ENCODE measurements at places on chromosomes 4 and X.
A peak's percentile ranks its signal among the peaks of the same experiment; 100 is the strongest.

DNA sequence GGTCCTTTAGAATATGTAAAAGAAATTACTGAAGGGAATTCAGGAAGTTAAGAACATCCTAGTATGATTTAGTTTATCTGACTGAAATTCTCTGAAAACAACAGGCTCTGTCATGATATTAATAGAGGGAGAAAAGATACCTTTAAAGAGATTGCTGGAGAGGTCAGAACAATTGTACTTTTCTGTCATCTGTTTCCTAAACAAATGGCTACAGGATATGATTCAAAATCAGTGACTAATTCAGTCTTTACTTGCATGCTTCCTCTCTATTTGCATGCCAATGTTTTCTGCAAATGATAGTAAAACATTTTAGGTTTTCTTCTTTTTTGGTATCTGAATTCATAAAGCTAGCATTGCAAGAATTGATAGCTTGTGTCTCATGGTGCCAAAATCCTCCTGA, 616.7 kb upstream of the PCDH7 start:
- DNase-seq: no peak

GRCh38 chr4:45931154-45931553, 192.7 kb downstream of the GABRG1 start:
- no peak for DNase-seq

- no peak for DNase-seq
Measured at GRCh38 chrX:46961574-46962283, 49.5 kb downstream of the JADE3 start.

DNA sequence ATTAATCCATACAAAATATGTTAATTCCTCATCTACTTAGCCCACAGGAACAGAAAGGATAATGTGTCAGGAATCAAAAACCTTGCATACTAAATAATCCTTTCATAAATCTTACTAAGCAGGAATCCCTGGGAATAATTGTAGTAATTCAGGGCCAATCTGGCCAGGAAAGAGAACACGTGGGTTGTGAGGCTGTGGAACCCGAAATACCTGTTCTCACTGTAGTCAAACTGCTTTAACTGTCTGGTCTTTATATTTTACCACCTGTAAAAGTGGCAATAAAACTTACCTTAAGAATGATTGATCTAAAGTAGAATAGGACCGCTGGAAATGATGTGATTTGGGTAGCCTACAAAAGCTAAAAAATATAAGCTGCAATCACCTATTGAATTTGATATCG, 1620.9 kb downstream of the STIM2 start:
- no peak for DNase-seq

DNA sequence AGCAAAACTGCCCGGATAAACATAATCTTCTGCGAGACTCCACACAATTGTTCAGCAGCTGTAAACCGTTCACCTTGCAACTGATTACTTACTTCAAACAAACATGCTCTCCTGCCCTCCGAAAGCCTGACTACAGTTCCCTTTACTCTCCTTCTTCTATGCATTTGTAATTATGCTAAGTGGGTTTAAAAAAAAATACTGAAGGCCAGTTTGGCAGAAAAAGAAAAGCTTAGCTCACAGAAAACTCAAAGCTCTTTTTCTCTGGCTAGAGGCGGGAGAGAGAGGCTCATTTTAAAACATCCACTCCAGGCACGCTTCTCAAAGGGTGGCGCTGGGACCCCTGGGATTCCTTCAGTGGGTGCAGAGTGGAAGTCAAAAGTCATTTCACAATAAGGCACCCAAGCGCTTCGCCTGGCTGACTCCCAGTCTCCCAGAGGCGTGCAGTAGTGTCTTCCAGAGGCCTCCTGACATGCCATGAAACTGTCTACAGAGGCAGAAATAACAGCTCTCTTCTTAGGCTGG, 1.9 kb downstream of the DHRSX start:
- no peak for DNase-seq

- no peak for DNase-seq
Measured at GRCh38 chr4:6649216-6649615, 8.7 kb downstream of the MRFAP1 start.

DNA sequence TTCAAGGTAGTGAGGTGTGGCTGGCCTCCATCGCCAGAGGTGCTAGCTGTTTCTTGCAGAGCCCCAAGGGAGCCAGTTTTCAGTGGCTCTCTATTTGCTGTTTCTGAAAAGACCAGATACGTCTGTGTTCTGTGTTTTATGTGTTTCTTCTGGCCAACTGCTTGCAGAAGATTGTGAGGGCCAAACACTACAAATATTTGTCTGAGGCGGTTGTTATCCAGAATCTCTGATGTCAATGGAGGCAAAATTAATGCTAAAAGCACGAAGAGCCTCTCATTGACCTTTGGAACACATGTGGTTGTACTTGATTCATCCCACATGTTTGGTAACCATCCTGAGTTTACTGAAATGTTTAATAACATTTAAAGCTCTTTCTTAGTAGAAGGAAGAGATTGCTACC, 113.9 kb downstream of the CT47B1 start:
- DNase-seq: no peak

DNA sequence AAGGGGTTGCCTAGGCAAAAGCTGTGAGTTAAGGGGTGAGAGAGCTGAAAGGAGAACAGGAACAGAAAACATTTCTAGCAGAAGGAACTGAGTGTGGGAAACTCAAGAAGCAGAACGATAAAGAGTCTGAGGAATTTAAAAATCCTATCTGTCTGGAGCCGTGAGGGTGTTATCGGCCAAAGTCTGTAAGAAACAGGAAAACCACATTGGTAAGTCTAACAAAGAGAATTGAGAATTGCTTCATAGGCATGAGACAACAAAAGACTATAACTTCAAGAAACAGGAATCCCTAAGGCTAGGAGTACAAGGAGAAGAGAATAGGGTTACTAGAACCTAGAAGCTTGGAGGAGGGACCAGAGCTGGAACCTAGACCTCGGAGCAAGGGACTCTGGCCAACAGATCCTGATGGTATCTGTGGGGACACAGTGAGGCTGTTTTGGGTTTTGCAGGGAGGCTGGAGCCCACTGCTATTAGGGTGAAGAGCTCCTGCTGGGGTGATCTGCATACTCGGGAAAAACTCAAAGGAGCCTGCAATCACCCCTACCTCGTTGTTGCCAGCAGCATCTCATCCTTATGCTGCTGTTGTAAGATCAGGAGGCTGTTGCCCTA, 175.6 kb downstream of the FBXO8 start:
- no peak for DNase-seq

GRCh38 chrX:152932144-152932543, 34.3 kb downstream of the ZNF185 start:
- DNase-seq: no peak

- DNase-seq: no peak
Measured at GRCh38 chr4:142728233-142728632, 117.9 kb downstream of the INPP4B start.

DNA sequence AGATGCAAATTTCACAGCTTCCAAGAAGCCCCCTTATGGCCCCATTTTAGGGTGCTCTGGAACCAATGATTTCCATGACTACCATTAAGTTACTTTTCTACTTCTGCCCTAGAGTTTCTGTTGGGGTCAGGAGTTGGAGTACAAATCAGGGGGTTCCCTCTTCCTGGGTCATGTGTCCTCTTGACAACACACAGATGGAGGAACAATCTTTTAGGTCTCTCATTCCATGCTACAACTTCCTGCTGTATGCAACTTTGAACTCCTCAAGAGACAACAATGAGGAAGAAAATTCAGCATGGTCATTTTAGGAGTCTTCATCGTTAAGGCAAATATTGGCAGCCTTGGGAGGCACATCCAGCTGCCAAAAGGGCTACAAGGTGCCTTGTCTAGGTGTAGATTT, 79.7 kb downstream of the SEL1L3 start:
- no peak for DNase-seq

- peak; percentile 0 for DNase-seq
Measured at GRCh38 chr4:123986268-123986798, 589.7 kb downstream of the SPRY1 start.

DNA sequence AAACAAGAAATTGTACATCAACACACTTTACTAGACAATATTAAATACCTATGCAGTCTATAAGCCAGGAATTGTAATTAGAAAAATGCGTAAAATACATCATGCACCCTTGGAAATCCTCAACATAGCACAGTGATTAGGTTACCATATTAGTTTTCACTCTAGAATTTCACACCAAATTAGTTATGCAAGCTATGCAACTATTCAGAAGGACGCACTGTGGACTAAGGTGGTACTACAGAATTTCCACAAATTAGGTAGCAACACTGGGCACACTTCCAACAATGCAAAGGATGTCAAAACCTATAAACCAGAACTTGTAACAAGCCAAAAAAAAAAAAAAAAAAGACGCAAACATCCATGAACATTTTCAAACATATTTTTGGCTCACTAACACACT, 71.1 kb upstream of the ZCCHC13 start:
- DNase-seq: no peak

- DNase-seq: no peak
Measured at GRCh38 chrX:13064599-13065143, 20.3 kb upstream of the FAM9C start.

DNA sequence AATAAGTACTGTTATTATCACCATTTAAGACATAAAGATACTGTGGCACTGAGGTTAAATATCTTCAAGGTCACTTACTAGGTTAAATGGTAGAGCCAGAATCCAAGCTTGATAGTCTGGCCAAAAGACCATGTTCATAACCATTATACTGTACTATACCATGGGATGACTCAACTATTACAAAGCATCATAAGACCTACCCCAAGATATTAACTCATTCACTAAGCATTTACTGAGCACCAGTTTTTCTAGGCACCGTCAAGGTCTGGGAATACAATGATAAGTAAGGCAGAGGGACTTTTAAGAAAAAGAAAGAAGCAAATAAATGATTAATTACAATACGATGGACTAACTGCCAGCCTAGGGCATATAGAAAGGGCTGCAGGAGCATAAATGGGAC, 95.5 kb upstream of the KCTD8 start:
- no peak for DNase-seq

GRCh38 chrX:66731398-66731797, 92.5 kb upstream of the EDA2R start:
- DNase-seq: no peak

- DNase-seq: no peak
Measured at GRCh38 chrX:66676413-66676812, 37.5 kb upstream of the EDA2R start.

GRCh38 chr4:82044141-82044993, 329.4 kb downstream of the HNRNPD start:
- DNase-seq: no peak

DNA sequence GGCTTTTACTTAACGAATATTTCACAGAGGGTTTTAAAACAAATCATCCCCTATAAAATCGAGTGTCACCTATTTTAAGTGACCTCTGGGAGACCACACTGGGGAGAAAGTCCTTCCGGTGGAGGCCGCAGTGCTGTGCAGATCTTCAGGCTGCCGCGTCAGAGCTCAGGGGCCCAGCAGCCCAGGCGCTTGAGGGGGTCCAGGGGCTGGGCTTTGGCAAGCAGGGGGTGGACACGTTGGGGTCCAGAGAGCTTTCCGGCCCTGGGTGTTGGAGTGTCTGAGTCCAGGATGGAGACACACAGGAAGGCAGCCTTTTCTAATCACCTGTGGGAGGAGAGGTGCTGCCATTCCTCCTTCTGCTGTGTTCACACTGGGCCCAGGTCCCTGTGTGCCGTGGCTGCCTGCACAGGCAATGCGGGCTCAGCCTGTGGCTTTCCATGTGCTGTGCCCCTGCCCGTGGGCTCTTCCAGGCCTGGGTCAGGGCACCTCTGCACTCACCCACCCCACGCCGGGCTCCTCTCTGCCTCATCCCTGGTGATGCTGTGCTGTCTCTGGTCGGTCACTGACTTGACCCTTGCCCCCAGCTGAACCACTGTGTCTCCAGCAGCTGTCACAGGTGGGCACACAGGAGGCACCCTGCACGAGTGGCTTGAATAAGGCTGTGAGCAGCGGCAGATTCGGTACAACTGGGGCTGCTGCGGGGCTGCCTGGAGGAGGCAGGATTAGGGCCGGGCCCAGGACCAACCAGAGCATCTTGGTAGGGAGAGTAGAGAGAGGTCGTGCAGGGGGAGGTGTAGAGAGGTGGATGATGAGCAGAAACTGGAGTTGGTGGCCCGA, 10.0 kb downstream of the HTRA3 start:
- DNase-seq: no peak

- no peak for DNase-seq
Measured at GRCh38 chr4:139776235-139776634, 110.6 kb downstream of the MGST2 start.

- no peak for DNase-seq
Measured at GRCh38 chr4:78418406-78418805, 133.2 kb upstream of the ANXA3 start.

DNA sequence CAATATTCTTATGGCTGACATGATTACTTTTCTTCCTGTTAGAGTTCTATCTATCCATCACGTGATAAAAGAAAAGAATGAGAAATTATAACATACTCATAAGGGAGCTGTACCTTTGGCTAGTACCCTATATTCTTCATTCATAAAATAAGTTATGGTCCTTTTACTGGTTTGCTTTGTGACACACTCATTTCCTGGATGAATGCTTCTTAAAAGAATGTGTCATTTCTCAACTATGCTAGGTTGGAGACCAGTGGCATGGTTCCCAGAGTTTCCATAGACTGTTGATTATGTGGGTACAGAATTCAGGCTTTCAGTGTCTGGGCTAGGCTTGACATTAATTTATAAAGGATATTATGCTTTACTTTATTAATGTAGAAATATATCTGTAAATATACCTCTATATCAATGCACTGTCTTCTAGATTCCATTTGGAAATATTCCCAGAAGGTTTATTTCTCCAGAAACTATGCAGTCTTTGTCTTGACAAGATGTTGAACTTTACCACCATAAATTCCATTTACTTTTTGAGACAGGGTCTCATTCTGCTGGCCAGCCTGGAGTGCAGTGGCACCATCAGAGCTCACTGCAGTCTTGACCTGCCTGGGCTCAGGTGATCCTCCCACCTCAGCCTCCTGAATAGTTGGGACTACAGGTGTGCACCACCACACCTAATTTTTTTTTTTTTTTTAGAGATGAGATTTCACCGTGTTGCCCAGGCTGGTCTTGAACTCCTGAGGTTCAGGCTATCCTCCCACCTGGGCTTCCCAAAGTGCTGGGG, 23.8 kb downstream of the NUDT6 start:
- no peak for DNase-seq

GRCh38 chrX:115368876-115369275, 79.4 kb downstream of the LUZP4 start:
- DNase-seq: no peak

DNA sequence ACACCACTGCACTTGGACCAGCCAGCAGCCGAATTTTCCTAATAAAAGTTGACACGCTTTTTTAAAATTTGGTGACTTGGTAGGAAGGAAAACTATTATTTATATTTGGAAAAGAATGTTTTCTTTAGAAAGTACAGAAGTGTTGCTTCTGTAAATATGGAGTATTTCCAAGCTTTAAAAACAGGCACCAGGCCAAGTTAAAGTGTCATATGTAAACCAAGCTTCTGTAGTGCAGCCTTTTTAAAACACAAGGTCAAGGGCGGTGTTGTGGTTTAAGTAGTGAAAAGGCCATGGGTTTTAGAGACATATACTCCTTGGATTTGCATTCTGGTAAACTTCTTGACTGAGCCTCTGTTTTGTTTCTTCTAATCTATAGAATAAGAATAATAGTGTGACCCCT, 62.7 kb downstream of the TRIM2 start:
- DNase-seq: no peak
